ENCODE measurements at places on chromosomes 12 and 14. TPM values are rescaled to one million over a fixed set of nuclear protein-coding genes. Genes with fewer than 3 reads are reported as not detected.

TMCC3 gene
- 0.81 TPM for total RNA-seq

FOXN4 gene
- total RNA-seq, result under 0.01 TPM

ST8SIA1 gene
- 0.54 TPM for total RNA-seq

C12orf56 gene
- not detected for total RNA-seq

CEBPE gene
- 0.81 TPM for total RNA-seq

FGD4 gene
- 3.2 TPM for total RNA-seq

GPRC5D gene
- total RNA-seq, result not detected

WNT1 gene
- total RNA-seq, result not detected

SLC25A47 gene
- total RNA-seq, result not detected

KLRC1 gene
- total RNA-seq, result not detected

CELA1 gene
- not detected for total RNA-seq

ASCL1 gene
- total RNA-seq, result not detected

ADCY4 gene
- 3.8 TPM for total RNA-seq

BDKRB1 gene
- total RNA-seq, result not detected

GPR84 gene
- total RNA-seq, result 0.81 TPM

APOF gene
- total RNA-seq, result not detected

UNC119B gene
- 17.0 TPM for total RNA-seq

POLE2 gene
- 11.3 TPM for total RNA-seq

KRT75 gene
- total RNA-seq, result not detected

ESPL1 gene
- total RNA-seq, result 1.3 TPM

ATXN2 gene
- 32.3 TPM for total RNA-seq

TAS2R31 gene
- total RNA-seq, result 5.1 TPM

A2M gene
- under 0.01 TPM for total RNA-seq

RERG gene
- under 0.01 TPM for total RNA-seq

OR4E2 gene
- under 0.01 TPM for total RNA-seq

TMEM229B gene
- 46.3 TPM for total RNA-seq

MYH6 gene
- total RNA-seq, result under 0.01 TPM

MUCL1 gene
- not detected for total RNA-seq

NGB gene
- not detected for total RNA-seq

RIPK3 gene
- 20.2 TPM for total RNA-seq

ALDH1L2 gene
- total RNA-seq, result under 0.01 TPM

FAM222A gene
- total RNA-seq, result 0.81 TPM

TWF1 gene
- total RNA-seq, result 9.4 TPM
